ENCODE measurements at places on chromosomes 3 and 15.

- no peak for DNase-seq
Measured at GRCh38 chr15:31869686-31870307, 160.5 kb upstream of the CHRNA7 start.

DNA sequence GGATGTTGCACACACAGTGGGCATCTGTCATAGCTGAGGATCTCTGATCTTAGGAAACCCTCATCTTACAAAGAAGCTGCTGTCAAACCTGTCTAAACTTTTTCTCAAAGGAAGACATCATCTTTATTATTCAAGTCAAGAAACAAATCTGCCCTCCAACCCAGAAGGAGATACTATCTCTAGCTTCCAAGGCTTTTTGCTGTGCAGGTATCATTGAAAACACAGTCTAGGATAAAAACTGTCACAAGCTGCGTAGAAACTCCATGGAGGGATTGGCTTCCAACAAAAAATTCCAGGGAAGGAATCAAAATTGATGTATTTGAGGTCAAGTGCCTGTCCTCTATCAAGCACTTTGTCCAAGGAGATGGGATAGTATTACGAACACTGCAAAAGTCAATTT is 89.1 kb downstream of the GOLIM4 start:
- no peak for DNase-seq

DNA sequence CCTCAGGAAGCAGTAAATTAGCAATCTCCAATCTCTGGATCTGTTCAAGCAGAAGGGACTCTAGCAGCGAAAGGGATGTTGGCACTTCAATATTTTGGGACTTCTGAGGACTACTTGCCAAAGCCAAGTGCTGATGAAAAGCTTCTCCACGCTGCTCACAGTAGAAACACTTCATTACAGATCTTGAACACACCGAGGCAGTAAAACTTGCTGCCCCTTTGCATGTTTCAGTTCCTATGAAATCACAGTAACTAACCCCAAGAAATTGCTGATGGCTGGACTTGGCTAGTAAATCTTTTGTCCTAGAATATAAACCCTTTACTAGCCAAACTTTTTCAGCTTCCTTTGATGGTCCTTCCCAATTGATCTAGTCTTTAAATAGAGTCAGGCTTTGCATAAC is 750.5 kb upstream of the GRM7 start:
- no peak for DNase-seq

DNA sequence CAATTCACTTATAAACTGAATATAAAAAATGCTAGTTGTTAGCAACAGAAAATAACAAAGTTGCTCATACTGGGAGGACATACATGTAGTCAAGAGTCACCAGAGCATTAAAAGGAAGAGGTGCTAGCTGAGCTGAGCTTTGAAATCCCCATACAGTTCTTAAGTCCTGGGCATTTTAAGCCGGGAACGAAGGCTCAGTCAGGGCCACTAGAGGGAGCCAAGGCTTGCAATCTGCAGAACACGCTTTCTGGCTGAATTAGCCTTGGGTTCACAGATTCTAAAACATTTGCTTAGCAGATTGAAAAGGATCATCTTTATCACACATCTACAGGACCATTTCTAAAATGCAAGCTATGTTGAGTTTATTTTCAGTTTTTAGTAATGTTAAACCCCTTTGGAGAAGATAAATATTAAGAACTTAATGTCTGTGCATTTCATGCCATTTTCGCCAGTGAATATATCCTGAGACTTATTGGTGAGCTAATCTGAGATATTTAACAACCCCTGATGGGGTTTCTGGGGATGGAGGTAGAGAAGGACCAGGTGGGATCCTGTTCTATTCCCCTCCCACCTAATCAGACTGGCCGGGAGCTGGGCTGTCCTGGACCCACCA is 26.3 kb upstream of the MNS1 start:
- DNase-seq, result no peak

- DNase-seq, result no peak
Measured at GRCh38 chr15:95850837-95851236, 479.7 kb upstream of the NR2F2 start.

GRCh38 chr15:48449734-48450133 is 118.5 kb downstream of the DUT start:
- DNase-seq, result no peak

- no peak for DNase-seq
Measured at GRCh38 chr15:47968593-47968992, 152.2 kb upstream of the SLC24A5 start.

GRCh38 chr3:28598165-28598564 is 249.5 kb upstream of the AZI2 start:
- DNase-seq, result no peak

DNA sequence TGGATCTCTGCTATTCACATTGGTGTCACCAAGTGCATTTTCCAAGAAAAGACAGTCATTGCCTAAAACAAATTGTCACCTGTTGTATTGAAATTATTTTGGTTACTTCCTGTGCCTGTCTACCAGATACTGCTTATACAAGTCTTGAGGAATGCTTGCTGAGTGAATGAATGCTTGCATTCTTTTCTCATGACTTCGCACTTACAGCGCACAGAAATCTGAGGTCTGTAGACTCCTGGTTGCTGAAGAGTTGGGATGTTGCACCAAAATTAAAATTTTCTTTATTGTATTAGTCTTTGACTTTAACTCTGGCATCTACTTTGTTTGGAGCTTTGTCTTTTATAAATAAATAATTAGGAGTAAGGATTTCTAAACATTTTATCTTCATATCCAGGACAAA is 28.4 kb downstream of the SH3GL3 start:
- no peak for DNase-seq

DNA sequence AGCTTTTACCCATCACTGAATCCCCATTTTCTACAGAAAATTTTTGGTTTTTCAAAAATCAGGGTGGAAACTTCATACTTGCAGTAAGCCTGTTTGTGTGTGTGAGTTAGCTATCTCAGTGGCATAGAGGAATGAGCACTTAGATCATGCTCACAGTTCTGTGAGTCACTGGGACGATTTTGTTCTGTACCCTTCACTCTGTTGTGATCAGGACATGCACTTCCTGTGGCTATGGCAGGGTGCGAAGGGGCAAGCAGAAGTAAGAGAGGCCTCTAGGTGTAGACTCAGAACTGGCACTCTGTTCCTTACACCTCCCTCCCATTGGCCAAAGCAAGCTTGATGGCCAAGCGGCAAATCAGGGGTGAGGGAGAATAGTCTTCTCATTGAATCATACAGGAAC is 11.6 kb downstream of the NIPA2 start:
- no peak for DNase-seq

DNA sequence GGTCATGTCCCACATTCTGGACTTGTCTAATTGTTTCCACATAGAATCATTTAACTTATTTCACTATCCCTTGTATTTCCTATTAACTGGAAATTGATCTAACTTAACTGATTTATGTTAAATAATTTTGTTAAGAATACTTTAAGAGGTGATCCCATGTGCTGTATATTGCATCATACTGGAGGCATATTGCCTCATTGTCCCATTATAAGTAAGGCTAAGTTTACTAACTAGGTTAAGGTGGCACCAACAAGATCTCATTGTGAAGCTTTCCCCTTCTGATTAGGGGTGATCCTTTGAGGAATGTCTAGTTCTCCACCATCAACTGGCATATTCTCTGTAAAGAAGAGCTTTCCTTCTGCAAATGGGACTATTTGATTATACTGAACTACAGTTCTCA is 24.4 kb downstream of the MAP1A start:
- no peak for DNase-seq

DNA sequence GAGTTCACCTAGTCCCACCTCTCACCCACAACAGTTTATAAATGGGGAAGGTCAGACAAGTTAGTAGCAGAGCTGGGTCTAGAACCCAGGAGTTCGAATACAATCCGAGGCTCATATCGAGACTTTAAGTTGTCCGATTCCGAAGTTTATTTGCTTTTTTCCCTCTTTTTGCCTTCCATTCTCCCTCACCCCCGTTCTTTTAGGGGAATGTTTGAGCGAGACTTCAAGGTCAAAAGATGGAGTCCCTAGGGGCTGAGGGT is 7.3 kb downstream of the BCL6 start:
- DNase-seq, result no peak

DNA sequence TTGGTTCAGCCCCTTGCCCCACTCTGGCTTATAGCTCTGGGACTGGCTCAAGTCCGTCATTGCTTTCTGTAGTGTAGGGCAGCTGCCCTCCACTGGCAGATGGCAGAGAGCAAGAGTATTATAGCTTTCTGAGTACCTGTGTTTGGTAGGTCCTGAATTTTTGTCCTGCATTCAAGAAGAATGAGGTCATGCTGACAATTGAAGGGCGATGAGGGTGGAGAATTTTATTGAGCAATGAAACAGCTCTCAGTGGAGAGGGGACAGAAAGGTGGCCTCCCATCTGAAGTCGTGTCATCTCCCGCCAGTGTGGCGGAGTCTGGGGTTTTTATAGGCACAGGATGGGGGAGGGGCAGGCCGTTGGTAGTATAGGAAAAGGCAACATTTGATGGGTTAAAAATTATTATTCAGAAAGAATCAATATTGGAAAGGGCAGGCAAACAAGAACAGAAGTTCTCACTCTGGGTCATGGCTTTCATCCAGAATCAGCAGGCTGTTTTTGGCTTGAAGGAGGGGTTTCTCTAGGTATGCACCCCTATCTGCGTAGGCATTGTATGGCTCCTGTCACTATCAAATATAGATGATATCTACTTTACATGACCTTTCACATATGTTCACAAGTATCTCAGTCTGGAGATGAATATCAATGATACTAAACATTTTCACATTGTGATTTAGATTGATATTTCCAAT is 1239.7 kb upstream of the ALCAM start:
- DNase-seq, result no peak

GRCh38 chr15:91253605-91254004 is 153.5 kb downstream of the SV2B start:
- no peak for DNase-seq

DNA sequence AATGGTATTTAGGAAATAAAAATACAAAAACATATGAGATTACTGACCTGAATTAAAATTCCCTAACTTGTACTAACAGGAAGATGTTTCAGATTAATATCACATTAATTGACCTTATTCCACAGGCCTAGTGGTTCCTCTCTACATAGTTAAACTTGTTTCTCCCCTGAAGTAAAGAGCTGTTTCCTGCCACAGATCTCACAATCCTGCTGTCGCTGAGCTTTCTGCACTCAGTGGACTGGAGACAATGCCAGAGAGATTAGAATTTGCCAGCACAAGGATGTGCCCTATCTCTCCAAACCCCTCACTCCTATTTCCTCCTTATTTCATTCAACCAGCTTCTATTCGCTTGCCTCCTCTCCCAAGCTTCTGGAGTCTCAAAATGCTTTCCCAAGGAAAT is 130.6 kb downstream of the CTNNB1 start:
- DNase-seq, result no peak

- no peak for DNase-seq
Measured at GRCh38 chr3:143648708-143649107, 199.6 kb downstream of the SLC9A9 start.

GRCh38 chr3:112786002-112786590 is 60.6 kb downstream of the CD200R1L start:
- DNase-seq, result no peak

DNA sequence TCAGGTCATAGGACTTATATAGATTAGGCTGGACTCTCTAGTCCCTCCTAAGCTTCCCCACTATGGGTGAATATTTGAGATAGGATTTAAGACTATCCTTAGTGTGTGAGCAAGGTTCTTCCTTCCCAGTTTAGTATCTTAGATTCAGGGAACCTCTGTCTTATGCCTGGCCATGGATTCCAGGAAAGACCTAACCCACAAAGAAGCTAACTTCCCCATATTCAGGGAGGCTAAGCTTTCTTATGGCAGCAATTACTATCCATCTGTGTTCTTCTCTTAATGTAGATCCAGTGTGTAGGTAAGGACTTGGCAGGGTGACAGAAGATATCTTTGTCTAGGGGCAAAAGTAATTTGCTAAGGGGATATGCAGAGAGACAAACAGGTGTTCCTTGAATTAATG is 25.5 kb upstream of the PIK3R4 start:
- no peak for DNase-seq

- peak; percentile 95 for DNase-seq
Measured at GRCh38 chr3:153161714-153162512, at the start of gene RAP2B. RAP2B (plus strand) TSS chr3:153162226; CDS start chr3:153162694, 468 bp downstream.

GRCh38 chr3:188286087-188286513 is 132.1 kb downstream of the LPP start:
- no peak for DNase-seq

DNA sequence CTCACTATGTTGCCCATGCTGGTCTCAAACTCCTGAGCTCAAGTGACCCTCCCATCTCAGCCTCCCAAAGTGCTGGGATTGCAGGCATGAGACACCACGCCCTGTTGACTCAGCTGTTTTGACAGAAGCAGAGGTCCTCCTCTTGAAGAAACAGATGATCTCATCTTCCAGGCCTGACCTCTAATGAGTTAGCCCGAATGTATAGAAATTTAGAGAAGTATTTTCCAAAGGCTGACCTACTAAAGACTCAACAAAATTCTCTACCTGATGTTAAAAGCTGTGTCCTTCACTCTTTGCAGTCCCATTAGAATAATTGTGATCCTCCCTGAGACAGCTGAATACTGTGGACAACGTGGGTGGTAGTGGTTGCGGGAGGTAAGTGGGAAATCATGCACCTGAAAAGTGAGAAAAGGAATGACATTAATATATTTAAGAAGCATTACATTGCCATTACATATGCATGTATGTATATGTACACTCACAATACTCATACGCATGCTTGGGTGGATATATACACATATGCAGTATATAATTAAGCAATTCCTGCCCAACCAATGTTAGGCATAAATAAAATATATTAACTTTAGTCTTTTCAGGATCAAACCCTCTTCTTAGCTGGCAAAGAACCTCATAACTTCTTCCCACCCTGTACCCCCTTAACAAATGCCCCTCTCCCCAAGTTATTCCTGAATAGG is 204.6 kb upstream of the NR2F2 start:
- no peak for DNase-seq

GRCh38 chr3:87227835-87228144 is 681 bp downstream of the CHMP2B start:
- DNase-seq, result no peak

DNA sequence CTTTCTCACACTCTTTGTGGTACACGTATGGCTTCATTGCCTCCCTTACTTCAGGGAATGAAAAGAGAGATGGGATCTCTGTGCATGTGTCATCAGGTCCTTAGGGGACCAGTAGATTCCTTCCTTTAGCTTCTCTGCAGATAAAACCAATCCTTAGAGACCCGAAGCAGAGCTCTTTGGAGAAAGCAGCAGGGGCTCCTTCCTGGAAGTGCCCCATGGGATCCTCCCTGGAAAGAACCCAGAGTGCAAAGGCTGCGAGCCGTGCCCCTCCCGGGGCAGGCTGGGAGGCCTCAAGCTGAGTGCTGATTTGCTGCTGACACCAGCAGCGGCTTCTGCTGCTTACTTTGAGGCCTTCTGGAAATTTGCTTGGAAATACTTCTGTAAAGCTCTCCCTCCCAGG is 328.6 kb upstream of the RGMA start:
- no peak for DNase-seq

DNA sequence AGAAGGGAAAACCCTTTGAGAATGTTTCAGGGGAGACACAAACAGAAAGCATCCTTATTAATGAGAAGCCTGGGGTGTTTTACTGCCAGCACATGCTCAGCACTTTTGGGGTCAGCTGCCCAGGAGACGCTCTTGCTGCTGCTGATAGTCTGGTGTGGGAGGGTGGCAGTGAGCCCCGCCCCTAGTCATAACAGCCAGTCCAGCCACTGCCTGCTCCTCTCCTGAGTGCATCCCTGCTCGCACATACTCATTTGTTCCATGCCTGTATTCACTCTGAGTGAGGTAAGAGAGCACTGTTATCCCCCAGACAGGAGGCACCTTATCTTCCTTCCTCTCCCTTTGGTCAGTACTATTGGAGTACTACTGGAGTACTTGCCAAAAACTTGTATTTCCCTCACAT is 101.3 kb downstream of the ETFA start:
- DNase-seq, result no peak

Measured in stimulated activated CD8-positive, alpha-beta memory T cell treated with anti-CD3 and anti-CD28 coated beads, Interleukin-15, amount 100 ng/mL, for 24 hours (primary cell).